CD4-positive, alpha-beta T cell treated with Interleukin-15 for 1 hour (primary cell): ENCODE measurements at places on chromosomes 3 and 15.

DNA sequence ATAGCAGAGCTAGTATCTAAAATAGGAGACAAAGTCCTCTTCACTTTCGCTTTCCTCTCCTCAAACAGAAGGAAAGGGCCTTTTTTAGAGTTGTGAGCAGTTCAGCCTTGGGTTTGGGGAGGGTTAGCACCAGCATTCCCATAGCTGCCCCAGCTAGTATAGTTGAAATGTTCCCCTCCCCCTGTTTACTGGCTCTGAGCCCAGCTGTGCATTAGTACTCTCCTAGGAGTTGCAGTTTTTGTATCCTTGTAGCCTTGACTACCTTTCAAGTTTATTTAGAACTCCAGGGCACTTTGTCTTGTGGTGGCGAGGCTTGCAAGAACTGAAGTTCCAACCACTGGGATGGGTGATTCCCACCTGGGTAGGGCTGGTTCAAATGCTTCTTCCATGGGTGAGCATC is 245.1 kb upstream of the NAALADL2 start:
- no peak for DNase-seq

DNA sequence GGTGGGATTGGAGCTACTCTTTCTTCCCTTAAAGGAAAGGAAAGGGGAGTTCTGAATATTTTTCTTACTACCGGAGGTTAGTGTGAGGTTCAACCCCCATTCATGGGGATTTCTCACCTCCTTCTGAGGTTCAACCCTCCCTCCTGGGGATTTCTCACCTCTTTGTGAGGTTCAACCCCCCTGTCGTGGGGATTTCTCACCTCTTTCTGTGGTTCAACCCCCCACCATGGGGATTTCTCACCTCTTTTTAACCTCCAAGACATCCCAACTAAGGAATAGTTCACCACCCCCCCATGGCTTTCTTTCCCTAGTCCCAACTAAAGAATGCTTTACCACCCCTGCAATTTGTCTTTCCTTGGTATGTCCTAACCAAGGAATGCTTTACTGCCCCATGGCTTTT is 520.3 kb downstream of the EDEM1 start:
- no peak for DNase-seq

GRCh38 chr3:49171119-49171774 is at the start of gene KLHDC8B:
Gene KLHDC8B (plus strand): TSS chr3:49171598. CDS start chr3:49172770, 1,172 bp downstream.
- DNase-seq: peak; percentile 76

DNA sequence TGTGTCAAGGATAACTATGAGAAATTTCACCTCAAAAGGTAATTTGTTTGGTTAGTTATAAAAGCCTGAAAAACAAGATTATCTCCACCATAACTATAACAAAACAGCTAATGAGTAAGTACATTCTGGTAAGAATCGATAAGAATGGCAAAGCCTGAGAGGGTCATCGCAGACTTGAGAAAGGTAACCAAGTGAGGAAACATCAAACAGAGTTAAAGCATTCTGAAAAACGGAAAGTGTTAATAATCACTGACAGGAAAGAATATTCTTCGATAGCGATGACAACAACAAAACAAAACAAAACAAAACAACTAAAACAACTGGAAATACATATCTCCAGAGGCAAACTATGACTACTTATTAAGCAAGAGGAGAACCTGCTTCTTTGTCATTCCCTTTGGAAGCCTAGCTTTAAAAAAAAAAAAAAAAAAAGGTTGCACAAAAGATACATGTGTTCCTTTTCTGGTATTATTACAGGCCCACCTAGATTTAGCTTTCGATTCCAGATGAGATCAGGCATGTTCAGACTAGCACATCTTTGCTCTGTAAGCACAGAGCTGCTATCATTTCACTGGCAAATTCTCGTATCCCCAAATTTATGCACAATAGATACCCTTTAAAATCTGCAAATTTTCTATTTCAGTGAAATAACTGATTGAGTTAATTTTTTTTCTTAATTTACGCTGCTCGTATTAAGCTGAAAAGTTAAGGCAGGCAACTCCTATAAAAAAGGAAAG is 155.6 kb downstream of the TIGIT start:
- DNase-seq: no peak

DNA sequence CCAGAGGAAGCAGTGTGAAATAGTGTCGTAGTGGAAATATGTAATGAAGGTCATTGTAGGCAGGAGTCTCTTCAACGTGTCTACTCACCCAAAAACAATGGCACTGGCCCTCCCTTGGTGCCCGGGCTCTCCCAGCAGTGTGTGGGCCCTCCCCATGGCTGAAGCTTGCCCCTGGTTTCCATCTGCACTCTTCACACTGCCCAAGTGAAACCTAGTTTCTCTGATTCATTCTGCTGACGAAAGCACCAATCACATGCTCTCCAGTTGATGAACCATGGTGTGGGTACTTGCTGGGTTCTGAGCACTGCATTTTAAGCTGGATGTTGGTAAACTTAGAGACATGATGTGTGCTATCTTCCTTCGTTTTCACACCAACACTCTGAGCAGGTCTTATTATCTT is 61.0 kb upstream of the AGBL1 start:
- no peak for DNase-seq

- DNase-seq: no peak
Measured at GRCh38 chr15:73928241-73928579, 1.9 kb downstream of the LOXL1 start.

- DNase-seq: peak; percentile 61
Measured at GRCh38 chr15:63466378-63467192, 37.8 kb upstream of the USP3 start.

DNA sequence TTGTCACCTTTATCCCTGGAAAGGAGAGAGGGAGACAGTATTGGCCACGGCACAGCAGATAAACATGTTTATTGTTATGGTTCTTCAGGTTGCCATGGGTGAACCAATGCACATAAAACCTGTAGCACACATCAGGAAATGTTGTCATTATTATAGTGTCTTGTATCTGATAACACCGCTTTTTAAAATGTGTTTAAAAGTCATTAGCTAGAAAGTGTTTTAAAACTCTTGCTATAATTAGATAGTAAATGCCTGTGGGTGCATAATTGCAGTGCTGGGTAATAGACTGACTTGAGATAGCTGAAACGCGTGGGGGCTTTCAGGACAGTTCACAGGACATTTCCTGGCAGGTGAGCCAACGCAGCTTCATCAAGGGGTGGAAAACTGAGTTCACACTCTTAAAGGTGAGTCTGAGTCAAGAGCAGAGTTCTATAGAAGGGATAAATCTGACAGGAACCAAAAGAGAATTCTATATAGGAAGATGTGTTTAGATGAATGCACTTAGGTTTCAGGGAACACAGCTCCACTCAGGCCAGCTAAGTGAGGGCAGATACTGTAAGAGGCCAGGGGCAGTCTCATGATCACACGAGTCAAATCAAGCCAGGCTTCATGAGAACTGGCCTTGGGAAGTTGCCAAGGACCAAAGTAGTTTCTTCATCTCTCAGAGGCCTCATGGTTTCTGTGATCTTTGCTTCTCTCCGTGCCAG is 35.6 kb upstream of the PPP4R2 start:
- DNase-seq: no peak

- no peak for DNase-seq
Measured at GRCh38 chr3:179304605-179305004, 18.2 kb upstream of the ZNF639 start.

GRCh38 chr15:46618984-46619383 is 984.2 kb downstream of the SQOR start:
- no peak for DNase-seq
